ENCODE measurements at places on chromosomes 1 and 21. TPM values are rescaled to one million over a fixed set of nuclear protein-coding genes. Genes with fewer than 3 reads are reported as not detected.
A peak's percentile ranks its signal among the peaks of the same experiment; 100 is the strongest.

GRCh38 chr1:111577814-111578213 is 41.8 kb upstream of the RAP1A start:
- DNase-seq = no peak

DNA sequence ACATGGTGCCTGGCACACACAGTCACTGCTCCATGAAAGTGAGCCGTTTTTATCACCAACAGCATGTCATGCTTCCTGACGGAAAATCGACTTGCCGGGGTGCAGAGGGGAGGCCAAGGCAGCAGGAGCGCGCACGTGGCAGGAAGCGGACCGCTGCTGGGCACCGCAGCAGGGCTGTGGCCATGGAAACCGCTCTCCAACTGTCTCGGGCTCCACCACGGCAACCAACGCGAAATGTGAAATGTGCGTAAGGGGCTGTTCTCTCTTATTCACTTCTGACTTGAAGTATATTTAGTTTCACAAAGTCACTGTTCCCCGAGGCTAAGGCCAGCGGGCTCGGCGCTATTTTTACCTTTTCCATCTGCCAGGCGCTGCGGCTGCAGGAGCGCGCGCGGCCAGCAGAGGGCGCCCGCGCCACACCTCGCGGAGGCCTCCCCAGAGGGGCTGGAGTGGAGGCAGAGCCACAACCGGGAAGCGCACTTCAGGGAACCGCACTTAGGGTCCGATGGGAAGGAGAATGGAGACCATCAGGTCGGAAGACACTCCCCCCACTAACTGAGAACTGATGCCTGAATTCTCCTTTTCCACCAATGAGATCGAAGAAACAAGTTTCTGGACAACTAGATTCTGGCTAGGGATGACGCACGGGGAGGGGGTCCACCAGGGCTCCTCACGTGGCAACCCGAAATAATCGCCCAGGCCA is 19.7 kb downstream of the RCC2 start:
- DNase-seq = peak; percentile 53

- no peak for DNase-seq
These were observed 55.4 kb upstream of the IFFO2 start for GRCh38 chr1:19011845-19012231.

GRCh38 chr1:233340966-233341516 is 13.5 kb downstream of the MAP3K21 start:
- no peak for DNase-seq

DNA sequence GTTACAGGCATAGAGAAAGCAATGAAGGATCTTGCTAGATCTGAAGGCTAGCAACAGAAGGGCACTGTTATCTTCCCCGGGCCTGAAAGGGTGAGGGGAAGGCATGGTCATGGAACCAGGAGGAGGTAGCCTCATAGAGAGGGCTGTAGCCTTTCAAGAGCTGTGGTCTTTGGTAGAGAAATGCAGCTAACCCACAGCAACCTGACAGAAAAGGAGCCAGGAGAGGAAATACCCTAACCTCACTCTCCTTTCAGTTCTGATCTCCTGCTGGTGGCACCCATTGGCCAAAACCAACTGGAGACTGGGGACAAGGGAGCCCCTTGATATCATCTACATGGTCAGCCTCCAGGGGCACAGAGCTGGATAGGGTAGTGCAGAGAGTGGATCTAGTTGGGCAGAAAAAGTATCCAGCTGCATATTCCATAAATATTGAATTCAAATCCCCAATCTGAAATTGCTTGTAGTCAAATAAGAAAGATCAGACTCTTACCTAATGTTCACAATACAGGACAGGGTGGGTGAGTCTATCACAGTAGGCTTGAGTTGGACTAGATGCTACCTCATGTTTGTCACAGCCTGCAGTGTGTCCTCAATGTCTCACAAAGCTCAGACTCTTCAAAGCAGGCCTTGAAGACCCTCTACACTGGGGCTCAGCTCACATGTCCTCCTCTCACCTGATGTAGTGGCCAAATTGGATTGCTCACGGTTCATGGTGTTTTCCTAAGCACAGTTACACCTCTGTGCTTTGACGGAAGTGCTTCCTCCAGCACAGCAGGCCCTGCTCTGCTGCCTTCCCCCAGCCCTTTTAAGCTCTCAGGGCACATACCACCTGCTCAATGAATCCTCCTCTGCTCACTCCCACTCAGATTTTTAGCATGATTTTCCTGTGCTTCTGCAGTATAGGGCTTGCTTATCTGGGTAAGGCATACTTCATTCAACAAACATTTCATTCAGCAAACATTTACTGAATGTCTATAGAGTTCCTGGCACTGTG is 74.1 kb upstream of the JUN start:
- DNase-seq = no peak

- no peak for DNase-seq
These were observed 18.0 kb upstream of the LCE2D start for GRCh38 chr1:152645146-152645545.

DNA sequence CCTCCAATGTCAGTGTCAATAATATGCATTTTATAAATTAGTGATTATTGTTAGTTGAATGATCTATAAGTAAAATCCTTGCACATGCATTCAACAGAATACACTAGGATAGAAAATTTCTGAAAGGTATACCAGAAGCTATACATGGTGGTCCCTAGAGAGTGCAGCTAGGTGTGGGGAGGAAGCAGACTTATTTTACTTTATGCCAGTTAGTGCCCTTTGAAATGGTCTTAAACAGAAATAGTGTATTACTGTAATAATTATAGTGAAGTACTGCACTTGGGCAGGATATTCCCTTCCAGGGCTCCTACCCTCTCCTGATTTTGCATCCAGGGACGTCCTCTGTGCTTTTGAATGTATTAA is 23.2 kb upstream of the WDR26 start:
- no peak for DNase-seq

CASQ1 gene
- 906 TPM for polyA plus RNA-seq

- DNase-seq = no peak
These were observed 108.7 kb downstream of the RGL1 start for GRCh38 chr1:183913567-183913993.

GRCh38 chr1:205287767-205288559 is 33.6 kb downstream of the NUAK2 start:
- DNase-seq = peak; percentile 28

GRCh38 chr1:246788895-246789338 is 64.7 kb downstream of the SCCPDH start:
- DNase-seq = no peak

DNA sequence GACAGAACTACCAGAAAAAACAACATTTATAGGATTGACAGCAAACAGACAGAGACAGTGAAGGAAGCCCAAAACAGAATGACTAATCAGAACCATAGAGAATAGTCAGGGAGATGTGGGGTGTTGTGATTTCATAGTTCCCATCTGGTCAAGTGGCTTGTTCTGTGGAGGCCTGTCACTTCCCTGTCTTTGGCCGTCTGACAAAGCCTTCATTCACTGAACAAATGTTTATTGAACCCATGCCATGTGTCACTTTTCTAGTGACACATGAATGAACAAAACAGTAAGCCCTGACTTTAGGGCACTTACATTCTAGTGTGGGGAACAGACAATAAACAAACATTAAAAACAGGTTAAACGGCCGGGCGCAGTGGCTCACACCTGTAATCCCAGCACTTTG is 3.2 kb upstream of the SRRM1 start:
- no peak for DNase-seq

GRCh38 chr1:4599521-4599920 is 54.9 kb upstream of the AJAP1 start:
- DNase-seq = no peak

- no peak for DNase-seq
These were observed 35.5 kb downstream of the SH3GLB1 start for GRCh38 chr1:86739648-86740509.

DNA sequence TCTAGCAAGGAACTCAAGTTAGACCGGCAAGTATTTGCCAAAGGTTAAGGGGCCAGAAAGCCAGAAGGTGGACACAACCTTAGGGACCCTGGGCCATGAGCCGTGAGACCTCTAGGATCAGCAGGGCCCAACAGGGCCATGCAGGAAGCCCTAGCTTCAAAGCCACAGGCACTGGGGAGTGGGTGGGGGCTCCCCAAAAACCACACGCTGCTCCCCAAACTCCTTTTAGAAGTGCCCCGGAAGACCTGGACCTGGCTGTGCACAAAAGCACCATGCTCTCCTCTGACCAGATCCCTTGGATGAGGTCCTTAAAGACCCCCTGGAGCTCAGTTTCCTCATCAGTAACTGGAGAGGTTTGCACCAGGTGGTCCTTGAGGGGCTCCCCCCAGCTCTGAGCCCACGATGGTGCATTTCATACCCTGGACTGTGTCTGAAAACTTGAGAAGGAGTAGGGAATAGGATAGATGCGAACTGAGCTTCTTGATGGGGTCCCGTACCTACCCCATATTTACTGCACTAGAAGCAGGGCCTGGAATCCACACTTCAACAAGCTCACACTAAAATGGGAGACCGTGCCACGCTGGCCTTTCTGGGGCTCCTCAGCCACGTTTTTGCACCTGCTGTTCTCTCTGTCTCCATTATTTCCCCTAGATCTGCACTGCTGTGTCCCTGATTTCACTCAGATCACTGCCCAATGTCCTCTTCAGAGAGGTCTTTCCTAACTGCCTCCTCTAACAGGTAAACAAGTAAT is 40.6 kb upstream of the LBR start:
- DNase-seq = no peak

- no peak for DNase-seq
These were observed 9.6 kb downstream of the DENND2C start for GRCh38 chr1:114660238-114660637.

DNA sequence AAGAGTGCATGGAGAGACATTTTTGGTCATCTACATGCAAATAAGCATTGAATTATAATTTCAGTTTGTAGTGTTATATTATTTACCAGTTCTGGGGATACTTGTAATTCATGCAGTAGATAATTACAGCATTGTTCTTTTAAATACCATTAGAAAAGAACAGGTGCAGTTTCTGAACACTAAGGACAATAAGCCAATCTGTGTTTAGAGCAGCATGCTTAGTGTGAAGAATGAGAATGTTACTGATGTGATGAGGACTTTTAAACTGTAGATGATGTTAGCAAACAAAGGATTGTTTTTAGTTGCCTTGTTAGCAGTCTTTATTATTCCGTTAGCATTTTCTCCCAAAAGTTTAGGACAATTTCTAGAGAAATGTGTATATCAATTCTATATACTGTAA is 348.3 kb downstream of the BRINP3 start:
- no peak for DNase-seq

DNA sequence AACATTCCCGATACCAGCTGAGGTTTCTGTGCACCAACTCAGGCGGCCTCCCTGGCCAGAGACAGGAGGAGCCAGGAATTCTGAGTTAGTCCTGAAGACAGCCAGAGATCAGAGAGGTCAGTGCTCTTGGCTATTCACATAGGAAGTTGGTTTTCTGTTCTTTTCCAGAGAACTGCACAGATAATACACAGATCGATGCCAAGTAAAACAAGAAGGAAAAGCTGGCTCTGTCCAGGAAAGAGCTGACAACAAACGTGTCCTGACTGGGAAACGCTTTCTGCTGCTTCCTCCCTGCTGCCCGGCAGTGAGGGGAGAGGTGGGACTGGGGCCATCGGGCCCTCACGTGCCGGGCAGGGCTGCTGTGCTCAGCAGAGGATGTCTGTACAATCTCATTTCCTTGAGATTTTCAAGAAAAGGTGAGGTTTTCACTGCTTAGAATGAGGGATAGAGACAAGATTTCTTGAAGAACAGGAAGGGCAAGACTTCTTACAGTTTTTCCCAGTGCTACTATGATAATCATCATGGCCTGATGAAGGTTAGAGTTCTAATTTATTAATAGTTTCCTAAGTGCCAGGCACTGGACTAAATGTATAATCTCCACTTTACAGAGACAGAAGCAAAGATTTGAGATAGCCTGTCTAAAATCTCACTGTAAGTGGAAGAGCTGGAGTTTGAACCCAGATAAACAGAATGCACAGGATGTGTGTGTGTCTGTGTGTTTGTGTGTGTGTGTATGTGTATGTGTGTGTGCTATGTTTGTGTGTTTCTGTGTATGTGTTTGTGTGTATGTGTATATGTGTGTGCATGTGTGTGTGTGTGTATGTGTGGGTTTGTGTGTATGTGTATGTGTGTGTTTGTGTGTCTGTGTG is 211.0 kb upstream of the RAB4A start:
- peak; percentile 53 for DNase-seq

DNA sequence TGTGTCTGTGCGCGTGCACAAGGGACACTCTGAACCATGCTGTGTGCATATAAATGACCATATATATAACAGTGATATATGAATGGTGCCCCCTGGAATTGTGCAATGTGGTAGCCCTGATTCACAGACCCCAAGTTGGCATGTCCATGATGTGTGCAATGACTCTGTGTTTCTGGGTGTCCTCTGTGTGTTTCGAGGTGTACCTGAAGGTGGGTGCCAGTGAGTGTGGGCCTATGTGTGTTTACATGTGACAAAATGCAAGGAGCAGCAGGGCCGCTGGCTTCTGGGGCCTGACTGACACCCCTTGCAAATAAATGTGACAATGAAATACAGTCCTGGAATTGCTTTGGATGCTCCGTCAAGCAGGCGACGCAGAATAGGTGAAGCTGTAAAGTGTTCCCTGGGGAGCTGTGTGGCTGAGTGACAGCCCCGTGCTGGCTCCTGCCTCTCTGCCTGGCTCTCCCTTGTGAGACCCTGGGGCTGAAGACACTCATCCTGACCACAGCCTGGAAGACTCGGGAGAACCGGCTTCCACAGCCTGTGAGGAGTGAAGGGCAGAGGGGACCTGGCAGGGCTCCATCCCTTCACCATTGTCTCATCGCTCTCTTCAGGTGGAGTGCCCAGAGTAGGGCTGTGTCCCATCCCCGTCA is 38.2 kb upstream of the CSF3R start:
- no peak for DNase-seq

GRCh38 chr1:3677484-3677883 is 25.2 kb downstream of the TP73 start:
- DNase-seq = no peak

FAM3B gene
- 0.50 TPM for polyA plus RNA-seq

DNA sequence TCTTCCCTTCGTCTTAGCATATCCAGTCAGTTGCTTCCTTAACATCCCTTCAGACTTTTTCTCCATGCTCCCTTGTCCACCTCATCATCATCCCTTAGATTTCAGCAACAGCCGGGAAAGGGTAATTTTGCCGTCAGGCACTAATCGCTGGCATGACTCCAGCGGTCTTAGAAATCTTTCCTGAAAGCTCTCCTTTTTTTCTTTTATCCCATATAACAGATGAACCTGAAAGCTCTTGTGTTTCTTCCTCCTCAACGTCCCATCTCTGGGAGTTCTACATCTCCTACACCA is 10.4 kb upstream of the BOLA1 start:
- no peak for DNase-seq

BATF3 gene
- polyA plus RNA-seq = not detected

CR1L gene
- polyA plus RNA-seq = not detected

CNKSR1 gene
- 2.5 TPM for polyA plus RNA-seq

GRCh38 chr1:81733480-81733879 is 67.3 kb upstream of the ADGRL2 start:
- DNase-seq = no peak

GRCh38 chr1:185377831-185378230 is 60.8 kb upstream of the IVNS1ABP start:
- no peak for DNase-seq

SUSD4 gene
- not detected for polyA plus RNA-seq
